RCC 7860 (cell line): ENCODE measurements at places on chromosomes 12 and 14.
A peak's percentile ranks its signal among the peaks of the same experiment; 100 is the strongest.

GRCh38 chr12:51441583-51441982, 17.0 kb downstream of the SLC4A8 start:
- no peak for DNase-seq

DNA sequence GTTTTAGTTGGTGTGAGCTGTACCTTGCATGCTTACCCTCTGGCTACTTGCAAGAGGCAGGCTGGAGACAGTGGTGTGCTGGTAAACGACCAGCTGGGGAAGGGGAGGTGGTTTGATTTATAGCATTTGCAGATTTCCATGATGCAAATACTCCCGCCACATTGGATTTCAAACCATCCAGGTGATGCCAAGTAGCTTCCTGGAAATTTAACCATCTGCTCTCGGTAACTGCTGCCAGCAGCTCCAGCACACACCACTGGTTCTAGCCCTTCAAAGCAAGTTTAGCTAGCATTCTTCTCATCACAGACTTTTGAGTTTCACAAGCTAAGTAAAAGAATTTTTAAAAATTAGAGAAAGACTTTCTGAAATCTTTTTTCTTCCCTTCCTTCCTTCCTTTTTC, 104.5 kb upstream of the AMIGO2 start:
- DNase-seq = no peak

GRCh38 chr14:38310420-38310995, 54.6 kb upstream of the CLEC14A start:
- DNase-seq = no peak

- DNase-seq = peak; percentile 88
These were observed 10.2 kb downstream of the TPCN1 start for GRCh38 chr12:113231235-113232088.

GRCh38 chr14:22471545-22472121, 117.4 kb downstream of the DAD1 start:
- no peak for DNase-seq

GRCh38 chr12:9687228-9687627, 17.7 kb downstream of the CLEC2D start:
- DNase-seq = peak; percentile 56

DNA sequence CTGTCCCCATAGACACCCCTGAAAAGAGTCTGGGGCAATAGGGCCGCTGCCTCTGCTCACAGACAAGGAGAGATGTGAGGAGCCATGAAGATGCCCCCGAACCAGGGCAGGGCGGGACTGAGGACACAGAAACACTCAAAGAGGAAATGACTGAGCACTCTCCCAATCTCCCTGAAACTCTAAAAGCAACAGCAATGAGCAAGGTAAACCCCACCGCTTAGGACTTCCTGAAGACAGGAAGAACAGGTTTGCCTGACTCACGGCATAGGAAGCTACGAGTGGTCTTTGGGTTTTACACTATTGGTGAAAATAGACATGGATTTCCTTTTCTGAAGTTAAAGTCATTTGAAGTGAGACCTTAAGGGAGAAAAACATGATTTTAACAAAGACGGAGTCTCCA, 32.5 kb downstream of the STX2 start:
- DNase-seq = no peak

- DNase-seq = peak; percentile 20
These were observed 70.0 kb downstream of the KIF21A start for GRCh38 chr12:39372929-39373328.

- DNase-seq = no peak
These were observed 2.8 kb upstream of the TMEM119 start for GRCh38 chr12:108600702-108601007.
